ENCODE measurements at places on chromosomes 1 and 21.
A peak's percentile ranks its signal among the peaks of the same experiment; 100 is the strongest.

- no peak for DNase-seq
These were observed 16.0 kb downstream of the ATP1A1 start for GRCh38 chr1:116389013-116389412.

DNA sequence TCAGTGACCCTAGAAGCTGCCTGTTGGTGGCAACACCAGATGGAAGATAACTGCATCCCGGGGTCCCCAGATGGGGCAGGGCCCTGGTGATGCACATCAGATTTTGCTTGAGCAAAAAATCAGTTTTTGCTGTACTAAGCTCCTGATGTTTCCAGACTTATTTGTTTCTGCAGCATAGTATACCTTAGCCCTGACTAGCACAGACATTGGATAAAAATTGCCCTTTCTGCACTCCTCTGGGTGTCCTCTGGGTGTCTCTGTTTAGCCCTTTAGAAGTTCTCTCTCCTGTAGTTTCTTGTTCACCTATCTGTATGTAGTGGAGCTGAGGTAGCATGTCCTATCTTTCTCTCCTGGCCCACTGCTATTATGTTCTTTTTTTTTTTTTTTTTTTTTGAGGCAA lies 30.3 kb upstream of the PLA2G2C start:
- DNase-seq, result peak; percentile 8

- peak; percentile 85 for DNase-seq
These were observed 17.2 kb downstream of the SPOCD1 start for GRCh38 chr1:31798433-31799195.

- DNase-seq, result peak; percentile 16
These were observed 101.4 kb upstream of the VAMP3 start for GRCh38 chr1:7669559-7670311.

- DNase-seq, result no peak
These were observed 13.6 kb downstream of the MTF1 start for GRCh38 chr1:37845786-37846185.

- DNase-seq, result no peak
These were observed 11.1 kb downstream of the QSOX1 start for GRCh38 chr1:180165509-180166435.

- DNase-seq, result no peak
These were observed 32.8 kb upstream of the ECE1 start for GRCh38 chr1:21323091-21323490.
